Mesothelial cell of epicardium (in vitro differentiated cells): ENCODE measurements at places on chromosomes 13 and 19. TPM values are rescaled to one million over a fixed set of nuclear protein-coding genes. Genes with fewer than 3 reads are reported as not detected.

GRCh38 chr13:30806784-30807183, 71.4 kb downstream of the ALOX5AP start:
- H3K36me3 ChIP-seq: no peaks in the 10 kb centered on the region
- no peaks in the 10 kb centered on the region for H3K27me3 ChIP-seq
- no peak for DNase-seq
- no peak overlapping the region for H3K4me3 ChIP-seq
- H3K4me1 ChIP-seq: peaks cover 32% of the 10 kb centered on the region

DNA sequence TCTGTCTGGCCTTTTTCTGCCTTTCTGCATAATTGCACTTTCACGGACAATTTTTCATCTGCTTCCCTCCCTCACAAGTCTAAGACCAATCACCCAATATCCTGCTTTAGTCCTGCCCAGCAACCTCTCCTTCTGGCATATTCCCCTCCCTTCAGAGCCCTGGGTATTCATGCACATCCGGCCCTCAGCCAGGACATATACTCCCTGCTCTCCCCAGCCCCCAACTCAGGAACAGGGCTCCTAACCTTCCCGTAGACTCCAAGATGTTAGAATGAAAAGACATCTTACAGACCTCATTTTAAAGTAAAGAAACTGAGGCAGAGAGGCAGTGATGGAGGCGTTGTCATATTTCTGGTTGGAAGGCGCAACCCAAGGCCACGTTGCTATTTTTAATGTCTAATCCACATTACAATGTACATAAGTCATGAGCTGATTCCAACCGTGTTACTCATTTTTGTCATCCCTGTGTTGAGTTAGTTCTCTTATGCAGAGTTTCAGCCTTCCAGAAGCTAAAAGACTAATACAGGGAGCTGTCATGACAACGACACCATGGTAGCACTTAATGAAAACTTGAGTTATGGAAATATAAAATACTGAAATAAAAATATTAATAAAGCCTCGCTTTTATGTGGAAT, 209.2 kb downstream of the TSHZ3 start:
- peaks cover 8% of the 10 kb centered on the region for H3K4me1 ChIP-seq
- H3K27me3 ChIP-seq: peaks cover 11% of the 10 kb centered on the region
- H3K27ac ChIP-seq: no peak overlapping the region
- DNase-seq: no peak
- H3K4me3 ChIP-seq: no peak overlapping the region

- no peak for DNase-seq
- H3K4me3 ChIP-seq: no peak overlapping the region
- peaks cover 10% of the 10 kb centered on the region for H3K27me3 ChIP-seq
- H3K36me3 ChIP-seq: no peaks in the 10 kb centered on the region
- no peak overlapping the region for H3K27ac ChIP-seq
Observed at GRCh38 chr13:114219392-114219791, 15.3 kb upstream of the CDC16 start.

CAPNS1 gene
- total RNA-seq: 425 to 453 TPM (median 451 TPM) in 3 replicates
